ENCODE measurements at places on chromosomes 5 and 9. TPM values are rescaled to one million over a fixed set of nuclear protein-coding genes. Genes with fewer than 3 reads are reported as not detected.

Gene SV2C
- 0.05 TPM for polyA plus RNA-seq

Gene FCHO2
- polyA plus RNA-seq, result 4.3 TPM

Gene ZDHHC11B
- 0.57 TPM for polyA plus RNA-seq

Gene FCN1
- not detected for polyA plus RNA-seq

Gene ITK
- polyA plus RNA-seq, result not detected

Gene THOC3
- polyA plus RNA-seq, result 60.2 TPM

Gene PRRT1B
- 0.71 TPM for polyA plus RNA-seq

Gene RNF180
- polyA plus RNA-seq, result 0.38 TPM

Gene FOXE1
- polyA plus RNA-seq, result 0.03 TPM
